ENCODE measurements at places on chromosomes 1 and 21.

- DNase-seq, result no peak
These were observed 173.5 kb downstream of the CDC7 start for GRCh38 chr1:91674107-91674506.

- no peak for DNase-seq
These were observed 45.7 kb downstream of the TDRD5 start for GRCh38 chr1:179637211-179637860.

GRCh38 chr1:95503278-95504030 lies 269.4 kb downstream of the RWDD3 start:
- no peak for DNase-seq

DNA sequence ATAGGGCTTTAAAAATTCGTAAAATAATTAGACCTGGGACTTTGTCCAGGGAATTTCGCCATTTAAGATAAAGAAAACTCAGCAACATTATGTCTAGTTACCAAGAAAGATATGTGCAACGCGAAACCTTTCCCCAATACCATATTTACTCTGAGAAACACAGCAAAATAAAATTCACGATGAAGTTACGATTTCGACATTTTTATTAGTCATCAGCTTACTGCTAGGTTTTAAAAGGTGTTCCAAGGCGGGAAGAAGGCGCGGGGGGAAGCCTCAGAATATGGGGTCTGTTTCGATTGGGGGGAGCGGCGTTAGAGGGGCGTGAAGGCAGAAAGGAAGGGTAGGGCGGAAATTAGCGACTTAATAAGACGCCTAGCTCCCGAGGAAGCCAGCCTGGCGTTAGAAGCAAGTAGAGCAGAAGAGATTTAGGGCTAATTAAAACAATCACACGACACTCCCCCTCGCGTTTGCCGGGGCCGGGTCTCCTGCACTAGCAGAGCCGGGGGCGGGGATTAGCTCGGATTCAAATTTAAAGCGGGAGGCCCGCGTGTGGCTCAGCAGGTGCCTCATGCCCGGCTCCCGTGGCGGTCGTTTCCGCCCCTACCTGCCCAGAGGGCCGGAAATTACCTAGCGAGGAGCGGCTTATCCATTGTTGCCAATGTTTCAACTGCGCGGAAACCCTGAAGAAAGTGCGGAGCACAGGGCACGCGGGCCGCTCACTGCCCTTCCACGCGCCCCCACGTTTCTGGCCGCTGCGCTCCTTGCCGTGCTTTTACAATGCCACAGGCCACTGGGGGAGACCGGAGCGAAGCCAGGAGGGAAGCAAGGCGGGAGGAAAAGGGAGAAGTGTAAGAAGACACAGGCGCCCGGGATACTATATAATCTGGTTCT lies 795 bp upstream of the POU2F1 start:
- DNase-seq, result peak; percentile 91

DNA sequence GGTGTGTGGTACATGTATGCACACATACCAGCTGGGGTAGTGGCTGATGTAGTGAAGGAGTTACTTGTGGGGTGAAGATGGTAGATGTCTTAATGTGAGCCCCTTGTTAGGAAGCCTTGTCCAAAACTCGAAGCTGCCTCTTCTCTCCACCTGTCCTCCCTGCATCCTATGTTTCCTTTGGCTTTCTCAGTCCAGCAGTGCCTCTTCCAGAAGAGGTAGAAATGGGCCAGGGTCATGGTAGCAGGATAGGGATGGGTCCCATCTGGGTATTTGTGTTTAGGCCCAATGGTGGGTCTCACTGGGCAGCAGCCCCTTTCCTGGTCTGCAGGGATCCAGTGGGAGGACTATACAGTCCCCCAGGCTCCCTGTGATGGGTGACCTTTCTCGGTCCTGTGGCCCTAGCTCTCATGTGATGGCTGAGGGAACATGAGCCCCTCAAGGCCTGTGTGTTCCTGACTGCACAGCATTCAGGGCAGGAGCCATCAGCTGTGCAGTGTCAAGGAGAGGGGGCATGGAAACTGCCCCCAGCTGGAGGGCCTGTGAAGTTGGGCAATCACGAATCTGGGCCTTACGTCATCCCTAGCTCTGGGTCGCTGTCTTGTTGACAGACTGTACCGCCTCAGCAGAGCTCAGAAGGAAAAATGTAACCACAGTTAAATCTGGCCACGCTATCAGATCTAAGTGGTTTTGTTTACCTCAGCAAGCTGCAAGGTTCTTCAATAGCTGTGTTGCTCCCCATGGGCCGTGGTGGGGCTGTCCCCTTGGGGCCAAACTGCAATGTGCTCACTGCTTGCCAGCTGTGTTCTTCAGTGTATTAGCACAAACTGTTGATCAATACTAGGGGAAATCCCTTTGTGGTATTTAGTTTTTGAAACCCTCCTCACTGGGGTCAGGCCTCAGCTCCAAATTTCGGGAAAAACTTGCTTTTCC lies 82.7 kb downstream of the NOS1AP start:
- no peak for DNase-seq

DNA sequence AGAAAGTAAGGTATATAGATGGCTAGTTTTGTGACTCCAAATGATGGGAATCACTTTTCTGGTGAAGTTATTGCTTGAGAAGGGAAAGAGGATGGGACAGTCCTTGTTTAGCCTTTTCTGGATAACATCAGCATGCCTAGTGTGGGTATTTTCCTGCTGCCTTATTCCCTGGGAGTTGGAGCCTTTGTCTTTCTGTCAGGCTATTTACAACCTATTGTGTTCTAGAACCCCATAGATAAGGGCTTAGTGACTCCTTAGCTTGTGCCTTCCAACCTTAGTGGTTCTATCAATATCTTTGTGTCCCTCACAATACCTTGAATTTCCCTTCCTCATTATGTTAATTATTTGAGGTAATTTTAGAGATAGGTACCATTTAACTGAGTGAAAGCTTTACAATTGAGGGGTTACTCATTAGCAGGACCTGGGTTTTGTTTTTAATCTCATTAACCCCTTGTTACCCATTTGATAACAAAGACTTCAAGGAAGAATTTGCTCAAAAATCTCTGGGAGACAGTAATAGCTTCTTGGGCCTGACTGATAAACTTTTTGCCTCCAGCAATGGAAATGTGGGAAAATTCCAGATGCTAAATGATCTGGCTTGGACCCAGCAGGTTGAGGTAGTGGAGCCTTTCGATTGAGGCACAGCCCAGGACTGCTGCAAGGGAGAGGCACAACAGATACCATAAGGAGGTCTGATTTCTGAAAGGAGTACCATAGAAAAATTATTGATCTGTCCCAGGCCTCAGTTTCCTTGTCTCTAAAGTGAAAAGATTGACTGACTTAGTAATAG lies 49.0 kb downstream of the CACHD1 start:
- DNase-seq, result no peak

- DNase-seq, result no peak
These were observed 214.6 kb downstream of the DUSP10 start for GRCh38 chr1:221527302-221527701.

DNA sequence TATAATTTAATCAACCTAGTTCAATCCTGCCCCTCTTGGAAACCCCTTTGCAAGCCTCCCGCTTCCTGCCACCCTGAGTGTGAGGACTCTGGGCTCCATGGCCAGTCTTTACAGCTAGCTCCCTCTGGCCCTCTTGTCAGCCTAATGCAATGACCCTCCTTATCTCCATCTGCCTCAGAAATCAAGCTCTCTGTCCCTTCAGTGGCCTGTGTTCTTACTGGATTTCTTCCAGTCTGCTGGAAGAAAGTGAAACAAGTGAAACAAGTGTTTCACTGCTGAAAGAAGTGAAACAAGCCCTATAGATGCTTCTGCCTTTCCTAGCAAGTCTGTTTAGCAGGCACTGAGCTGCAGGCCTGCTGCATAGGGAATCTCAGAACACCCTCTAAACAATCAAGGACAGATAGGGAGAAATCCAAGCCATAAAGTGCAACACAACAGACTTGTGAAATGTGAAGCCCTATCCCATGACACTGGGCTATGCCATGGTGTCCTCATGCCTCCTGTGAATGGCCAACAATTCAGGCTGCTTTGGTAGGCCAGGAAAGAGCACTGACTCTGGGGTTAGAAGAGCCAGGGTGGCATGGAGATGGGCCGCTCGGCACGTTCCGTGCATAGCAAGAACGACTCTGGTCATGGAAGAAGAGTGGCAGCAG lies 55.9 kb downstream of the FAM163A start:
- no peak for DNase-seq

- no peak for DNase-seq
These were observed 26.2 kb upstream of the SAMSN1 start for GRCh38 chr21:14572204-14572780.

- DNase-seq, result no peak
These were observed 45.4 kb downstream of the SELENOF start for GRCh38 chr1:86868477-86868876.

DNA sequence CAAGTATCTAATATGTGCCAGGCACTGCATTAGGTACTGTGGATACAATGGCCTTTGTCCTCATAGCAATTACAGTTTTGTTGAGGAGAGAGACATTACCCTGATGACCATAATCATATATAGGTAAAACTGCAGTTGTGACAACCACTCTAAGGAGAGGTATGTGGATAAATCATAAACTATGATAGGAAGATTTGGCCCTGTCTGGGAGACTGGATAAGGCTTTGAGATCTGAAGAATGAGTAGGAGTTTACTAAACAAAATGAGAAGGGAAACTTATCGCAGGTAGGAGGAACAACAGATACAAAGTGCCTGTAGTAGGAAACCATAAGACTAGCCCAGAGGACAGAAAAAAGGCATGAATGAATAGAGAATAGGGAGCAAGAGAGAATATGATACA lies 4.4 kb downstream of the TMCO1 start:
- DNase-seq, result no peak

DNA sequence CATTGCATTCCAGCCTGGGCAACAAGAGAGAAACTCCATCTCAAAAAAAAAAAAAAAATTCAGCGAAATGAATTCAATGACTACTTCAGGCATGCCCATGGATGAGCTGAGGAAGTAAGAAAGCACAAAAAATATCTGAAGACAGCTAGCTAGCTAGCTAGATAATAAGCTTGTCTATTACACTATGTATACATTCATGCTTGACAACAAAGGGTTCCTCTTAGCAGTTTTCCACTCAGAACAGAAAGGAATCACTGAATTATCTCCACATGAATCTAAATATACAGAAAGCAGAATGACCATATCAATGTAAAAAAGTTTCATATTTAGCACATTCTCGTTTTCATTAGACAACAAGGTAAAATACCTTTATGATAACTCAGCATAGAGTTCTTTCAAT lies 32.1 kb downstream of the USP48 start:
- no peak for DNase-seq

DNA sequence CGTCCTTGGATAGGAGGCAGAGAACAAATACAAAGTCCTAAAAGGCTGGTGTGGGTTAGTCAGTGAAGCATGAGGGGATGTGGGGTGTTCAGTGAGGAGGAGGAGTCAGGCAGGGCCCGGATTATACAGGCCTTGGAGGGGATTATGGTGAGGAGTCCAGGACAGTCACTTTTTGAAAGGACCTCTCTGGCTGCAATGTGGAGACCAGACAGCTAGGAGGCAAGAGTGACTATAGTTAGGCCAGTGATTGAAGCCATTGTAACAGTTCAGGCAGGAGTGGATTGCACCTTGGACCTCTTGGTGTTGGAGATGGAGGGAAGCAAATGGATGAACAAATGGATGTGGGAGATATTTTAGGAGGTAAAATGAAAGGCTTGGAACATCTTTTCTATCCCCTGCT lies 115.8 kb downstream of the C1orf94 start:
- DNase-seq, result no peak

- no peak for DNase-seq
These were observed 3.2 kb downstream of the RHOC start for GRCh38 chr1:112703706-112704105.

All from activated naive CD4-positive, alpha-beta T cell treated with anti-CD3 and anti-CD28 coated beads for 36 hours (primary cell).